ENCODE measurements at places on chromosomes 2 and 18.

DNA sequence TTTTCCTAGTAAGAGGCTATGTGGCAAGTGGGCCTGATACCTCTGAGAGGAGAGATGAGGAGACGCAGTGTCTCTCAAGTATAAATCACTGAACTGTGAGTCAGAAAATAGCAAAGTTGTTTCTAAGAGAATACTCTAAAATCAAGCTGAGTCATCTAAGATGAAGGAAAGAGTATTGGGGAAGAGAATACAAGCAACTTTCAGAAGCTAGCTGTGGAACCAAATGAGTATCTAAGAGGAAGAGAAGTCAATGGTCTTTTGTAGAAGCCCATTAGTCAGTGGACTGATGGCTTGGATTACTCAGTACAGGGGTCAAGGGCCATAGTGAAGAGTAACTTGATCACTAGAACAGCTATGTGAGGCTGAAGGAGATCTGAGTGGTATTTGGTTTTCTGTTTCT lies 2.7 kb upstream of the DCC start:
- no peak for DNase-seq

DNA sequence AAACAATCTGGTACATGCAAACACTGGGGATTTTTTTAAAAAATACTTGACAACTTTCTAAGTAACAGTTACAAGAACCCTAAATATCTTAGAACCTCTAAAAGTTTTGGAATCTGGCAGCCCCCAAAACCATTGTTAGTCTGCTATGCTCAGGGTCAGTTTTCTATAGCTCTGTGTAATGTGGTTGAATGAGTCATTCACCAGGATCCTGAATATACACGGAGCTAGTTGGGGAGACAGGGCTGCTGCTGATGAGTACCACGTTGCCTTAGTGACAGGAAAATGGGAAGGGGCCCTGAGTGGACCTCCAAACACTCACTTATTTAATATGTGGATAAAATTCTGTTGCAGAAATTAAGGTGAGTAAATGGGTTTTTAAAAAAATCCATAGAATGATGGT lies 36.9 kb upstream of the TANC1 start:
- DNase-seq = no peak

GRCh38 chr2:203016716-203017115 lies 2.0 kb downstream of the NBEAL1 start:
- no peak for DNase-seq

DNA sequence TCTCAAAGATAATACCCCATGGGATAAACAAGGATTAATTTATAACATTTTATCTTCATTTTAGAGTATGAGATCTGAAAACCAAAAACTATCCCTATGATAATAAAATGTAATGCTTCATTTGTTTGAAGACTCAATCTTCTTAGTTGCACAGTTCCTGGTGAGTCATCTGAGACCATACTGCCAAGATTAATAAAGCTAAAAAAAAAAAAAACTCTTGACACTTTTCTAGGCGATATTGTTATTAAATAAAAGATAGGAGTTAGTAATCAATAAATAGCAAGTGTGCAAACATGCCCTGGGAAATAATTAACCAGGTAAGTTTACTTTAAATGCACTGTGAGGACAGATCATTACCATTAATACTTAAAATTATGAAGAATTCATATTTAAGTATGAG lies 83.9 kb downstream of the RPE start:
- no peak for DNase-seq

DNA sequence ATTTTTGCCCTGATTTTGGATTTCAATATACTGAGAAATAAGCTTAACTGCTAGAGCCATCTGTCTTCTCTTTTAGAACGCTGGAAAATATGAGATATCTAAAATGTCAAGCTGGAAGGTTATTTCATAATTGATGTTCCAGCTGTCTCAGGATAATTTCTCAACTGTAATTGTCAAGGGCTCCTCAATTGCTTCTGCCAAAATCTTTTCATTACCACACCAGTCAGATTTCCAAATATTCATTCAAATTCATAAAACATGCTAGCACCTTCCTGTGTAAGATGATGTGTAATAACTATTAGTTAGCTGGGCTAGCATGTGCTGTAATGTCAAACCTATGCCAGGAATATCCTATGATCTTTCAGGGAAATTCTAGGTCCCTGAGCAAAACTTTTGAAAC lies 88.1 kb downstream of the TNFRSF11A start:
- DNase-seq = no peak

DNA sequence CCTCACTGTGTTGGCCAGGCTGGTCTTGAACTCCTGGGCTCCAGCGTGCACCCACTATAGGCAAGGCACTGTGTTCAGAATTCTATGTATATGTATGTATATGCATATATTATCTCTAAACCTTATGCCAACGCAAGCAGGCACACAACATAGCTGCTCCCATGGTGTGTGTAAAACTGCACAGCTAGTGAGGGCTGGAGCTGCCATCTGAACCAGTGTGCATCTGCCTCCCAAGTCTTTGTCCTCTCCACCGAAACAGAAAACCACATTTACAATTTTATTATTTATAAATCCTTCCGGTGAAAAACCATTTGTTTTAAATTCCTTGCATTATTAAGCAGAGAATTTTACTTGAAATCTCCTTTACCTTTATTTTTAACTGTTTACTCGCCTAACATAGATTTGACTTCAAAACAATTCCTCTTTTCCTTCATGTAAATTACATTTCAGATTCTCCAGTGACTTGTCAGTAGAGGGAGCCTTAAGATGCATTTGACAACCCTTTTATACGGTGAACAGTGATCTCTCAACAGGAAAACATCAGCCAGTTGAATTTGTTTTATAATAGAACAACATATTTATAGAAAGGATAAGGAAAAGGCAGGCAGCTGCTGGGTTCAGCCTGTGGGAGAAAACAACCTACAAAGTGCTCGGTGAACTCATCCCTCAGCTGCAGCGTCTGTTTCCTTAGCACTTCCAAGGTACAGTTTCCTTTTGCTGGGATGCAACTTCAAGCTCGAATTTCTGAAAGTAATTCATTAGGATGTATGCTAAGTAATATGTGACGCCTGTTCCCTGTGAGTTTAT lies 101.2 kb downstream of the MYT1L start:
- no peak for DNase-seq

DNA sequence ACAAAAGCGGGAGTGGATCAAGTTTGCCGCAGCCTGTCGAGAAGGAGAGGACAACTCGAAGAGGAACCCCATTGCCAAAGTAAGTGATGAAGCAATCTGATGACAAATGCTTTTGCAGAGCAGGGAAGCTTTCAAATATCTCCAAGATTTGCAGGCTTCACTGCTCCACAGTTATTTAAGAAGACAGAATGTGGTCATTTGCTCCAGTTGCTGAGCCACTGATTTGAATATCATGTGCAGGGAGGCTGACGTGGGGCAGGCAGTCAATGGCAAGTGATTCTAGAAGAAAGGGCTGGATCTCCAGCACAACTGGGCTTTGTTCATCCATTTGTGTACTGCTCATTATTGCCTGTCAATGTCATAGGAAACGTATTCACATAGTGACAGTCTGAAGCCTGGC lies 10.2 kb downstream of the DSG4 start:
- DNase-seq = no peak

- no peak for DNase-seq
These were observed 87.9 kb upstream of the GULP1 start for GRCh38 chr2:188203776-188204175.

DNA sequence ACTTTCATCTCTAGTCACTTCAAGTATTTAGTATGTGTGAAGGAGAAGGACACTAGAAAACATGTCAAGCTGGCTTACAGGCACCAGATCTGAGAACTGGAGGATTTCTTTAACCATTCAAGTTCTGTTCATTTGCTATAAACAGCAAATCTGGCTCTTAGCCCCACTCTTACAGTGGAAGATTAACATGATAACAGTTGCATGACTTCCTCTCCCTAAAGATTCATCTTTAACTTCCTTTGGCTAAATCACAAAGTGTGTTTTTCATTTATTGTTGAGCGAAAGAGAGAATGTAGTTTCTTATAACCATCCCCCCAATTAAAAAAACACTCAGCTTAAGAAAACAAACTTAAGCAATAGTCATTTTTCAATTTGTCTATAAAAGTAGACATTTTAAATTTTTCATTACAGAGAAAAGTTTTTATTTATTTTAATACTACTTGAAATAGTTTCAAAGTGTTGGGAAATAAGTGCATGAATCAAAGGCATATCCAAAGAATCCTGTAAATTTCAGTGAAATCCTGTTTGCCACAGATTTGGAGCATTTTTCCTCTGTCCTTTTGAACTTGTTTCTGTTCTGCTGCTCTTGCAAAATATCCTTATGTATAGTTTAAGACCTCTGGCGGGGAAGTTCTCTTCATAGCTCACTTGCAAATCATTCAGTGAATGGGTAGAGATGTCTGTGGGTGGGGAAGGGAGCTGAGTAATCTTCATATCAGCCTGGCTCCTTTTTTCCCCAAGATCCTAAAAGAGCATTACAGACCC lies 241.0 kb upstream of the RBBP8 start:
- no peak for DNase-seq

GRCh38 chr2:191991442-191991841 lies 144.6 kb upstream of the CAVIN2 start:
- no peak for DNase-seq

DNA sequence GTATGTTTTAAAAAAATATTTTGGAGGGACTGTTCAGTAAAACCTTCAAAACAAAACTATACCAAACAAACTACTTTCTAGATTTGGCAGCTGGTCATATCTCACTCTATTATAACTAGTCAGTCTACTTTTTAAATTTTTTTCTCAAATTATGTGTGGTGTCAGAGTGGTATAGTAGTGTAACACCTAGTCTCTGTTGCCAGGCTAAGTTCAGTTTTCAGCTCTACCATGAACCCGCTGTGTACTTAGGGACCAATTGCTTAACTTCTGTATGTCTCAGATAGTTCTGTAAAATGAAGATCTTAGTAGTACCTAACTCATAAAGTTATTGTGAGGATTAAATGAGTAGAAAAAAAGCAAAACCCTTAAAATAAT lies 54.3 kb downstream of the GPD2 start:
- DNase-seq = no peak

DNA sequence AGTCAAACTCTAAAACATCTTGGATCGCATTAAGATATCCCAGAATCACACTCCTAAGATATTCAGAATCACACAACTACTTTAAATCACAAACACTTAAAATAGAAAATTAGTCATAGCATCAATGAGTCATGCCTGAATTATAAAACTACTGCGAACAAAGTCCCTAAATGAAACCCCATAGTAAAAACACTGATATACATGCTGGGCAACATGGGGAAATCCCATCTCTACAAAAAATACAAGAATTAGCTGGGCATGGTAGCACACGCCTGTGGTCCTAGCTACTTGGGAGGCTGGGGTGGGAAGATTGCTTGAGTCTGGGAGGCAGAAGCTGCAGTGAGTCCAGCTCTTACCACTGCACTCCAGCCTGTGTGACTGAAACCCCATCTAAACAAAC lies 101.7 kb downstream of the COBLL1 start:
- DNase-seq = no peak

DNA sequence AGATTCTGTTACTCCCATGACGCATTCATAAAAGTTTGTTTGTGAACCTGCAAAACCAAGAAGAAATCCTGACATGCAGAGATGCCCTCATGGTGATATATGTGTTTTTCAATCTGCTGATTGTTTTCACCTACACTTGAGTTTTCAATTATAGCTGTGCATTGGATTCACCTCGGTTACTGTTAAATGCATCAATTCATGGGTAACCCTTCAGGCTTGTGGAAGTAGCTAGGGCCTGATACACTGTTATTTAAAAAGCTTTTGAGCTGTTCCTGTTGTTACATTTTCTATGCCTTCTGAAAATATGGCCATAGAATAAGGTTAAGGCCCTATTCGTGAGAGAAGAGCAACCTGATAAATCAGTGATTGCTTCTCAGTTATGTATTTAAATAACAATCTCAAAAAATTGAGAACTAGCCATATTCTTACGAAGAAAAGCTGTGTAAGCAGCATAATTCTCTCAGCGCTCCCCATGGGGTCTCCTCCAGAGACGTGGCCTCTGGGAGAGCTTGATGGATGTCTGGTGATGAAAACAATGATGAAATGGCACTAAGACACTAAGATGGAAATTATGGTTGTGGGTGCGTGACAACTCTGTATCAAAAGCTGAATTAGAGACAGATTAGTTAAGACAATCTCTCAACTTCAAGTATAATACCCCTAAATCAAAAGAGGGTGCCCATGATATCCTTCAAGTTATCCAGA lies 60.5 kb downstream of the RIT2 start:
- no peak for DNase-seq

Data from CD8-positive, alpha-beta memory T cell (primary cell).